ENCODE measurements at places on chromosomes 2 and 18.

GRCh38 chr2:64637931-64638330 lies 15.8 kb downstream of the SERTAD2 start:
- DNase-seq: no peak

- DNase-seq: no peak
Measured at GRCh38 chr2:200523158-200523557, 2.8 kb upstream of the SGO2 start.

DNA sequence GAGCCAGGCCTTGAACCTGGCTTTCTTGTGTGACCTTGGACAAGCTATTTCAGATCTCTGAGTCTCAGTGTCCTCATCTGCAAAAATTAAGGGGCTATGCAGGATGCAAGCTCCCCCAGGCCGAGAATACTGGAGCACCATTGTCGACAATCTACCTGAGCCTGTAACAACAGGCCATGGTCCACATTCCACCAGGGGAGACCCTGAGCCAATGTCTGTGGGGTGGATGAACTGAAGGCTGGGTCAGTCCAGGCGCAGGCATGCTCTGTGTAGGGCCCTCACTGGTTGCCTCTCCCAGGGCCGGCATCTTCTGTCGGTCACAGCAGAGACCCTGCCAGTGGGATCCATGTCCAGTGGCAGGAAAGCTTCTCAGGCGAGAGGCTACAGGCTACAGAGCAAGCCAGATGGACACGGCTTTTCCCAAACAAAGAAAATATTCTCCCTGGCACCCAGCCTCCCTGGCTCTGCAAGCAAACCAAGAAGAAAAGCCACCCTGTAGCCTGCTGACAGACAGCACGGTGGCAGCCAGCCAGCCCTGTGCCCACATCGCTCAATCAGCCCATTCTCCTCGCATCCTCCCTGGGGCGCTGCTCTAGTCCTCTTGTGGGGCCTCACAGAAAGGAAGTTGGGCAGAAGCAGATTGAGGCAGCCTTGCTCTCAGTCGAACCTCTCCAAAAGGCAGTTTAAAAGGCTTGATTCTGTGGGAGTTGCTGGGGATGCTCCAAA lies 48.7 kb upstream of the FZD7 start:
- no peak for DNase-seq

DNA sequence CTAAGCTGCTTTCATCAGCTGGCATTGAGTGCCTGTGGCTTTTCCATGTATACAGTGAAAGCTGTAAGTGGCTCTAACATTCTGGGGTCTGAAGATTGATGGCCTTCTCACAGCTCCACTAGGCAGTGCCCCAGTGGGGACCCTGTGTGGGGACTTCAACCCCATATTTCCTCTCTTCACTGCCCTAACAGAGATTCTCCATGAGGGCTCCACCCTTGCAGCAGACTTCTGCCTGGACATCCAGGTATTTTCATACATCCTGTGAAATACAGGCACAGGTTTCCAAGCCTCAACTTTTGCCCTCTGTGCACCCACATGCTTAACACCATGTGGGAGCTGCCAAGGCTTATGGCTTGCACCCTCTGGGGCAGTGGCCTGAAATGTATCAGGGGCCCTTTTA lies 188.2 kb upstream of the SYT4 start:
- no peak for DNase-seq

DNA sequence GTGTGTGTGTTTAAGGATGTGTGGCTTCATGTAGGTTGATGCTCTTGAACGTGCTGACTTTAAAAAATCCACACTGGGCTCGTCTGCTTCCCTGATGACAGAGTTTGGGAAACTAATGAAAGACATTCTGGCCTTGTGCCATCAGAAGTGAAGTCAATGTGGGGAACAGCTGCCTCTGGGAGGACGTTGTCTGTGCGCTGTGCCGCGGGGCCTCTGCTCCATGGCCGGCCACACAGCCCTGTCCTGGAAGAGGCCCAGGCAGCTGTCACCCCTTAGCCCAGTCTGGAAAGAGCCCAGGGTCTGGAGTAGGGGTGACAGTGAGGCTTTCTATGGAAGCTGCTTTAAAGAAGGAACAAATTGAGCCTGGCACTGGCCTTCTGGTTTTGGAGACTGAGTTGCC lies 155.8 kb downstream of the SH3RF3 start:
- DNase-seq: peak; percentile 48

DNA sequence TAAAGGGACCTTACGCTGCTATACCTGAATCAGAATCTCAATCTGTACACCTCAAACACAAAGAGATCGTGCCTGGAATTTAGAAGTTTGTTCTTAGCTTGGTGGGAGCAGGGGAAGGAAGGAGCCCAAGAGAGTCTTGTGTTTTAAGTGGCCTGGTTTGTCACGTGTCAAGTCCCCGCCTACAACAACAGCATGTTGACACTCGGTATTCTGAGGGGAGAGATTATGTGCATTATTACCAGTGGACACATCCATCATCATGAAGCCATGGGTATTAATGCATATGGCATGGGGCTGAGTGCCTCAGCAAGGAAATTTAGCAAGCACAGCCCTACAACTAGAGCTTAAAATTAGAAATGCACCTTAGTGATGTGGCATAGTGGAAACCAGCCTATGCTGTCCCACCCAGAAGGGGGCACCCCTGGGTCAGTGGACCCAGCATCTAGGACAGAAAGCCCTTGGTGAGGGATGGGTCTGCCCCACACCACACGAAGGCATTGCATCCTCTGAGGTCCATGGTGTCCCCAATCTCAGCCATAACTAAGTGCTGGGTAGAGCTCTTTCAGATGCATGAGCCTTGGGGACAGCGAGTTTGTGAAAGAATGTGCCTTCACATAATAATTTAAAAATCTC lies 138.7 kb downstream of the MGAT5 start:
- DNase-seq: no peak

GRCh38 chr18:35084494-35085449 lies 43.6 kb downstream of the MAPRE2 start:
- DNase-seq: no peak
